ENCODE measurements at places on chromosomes 6 and 20.

DNA sequence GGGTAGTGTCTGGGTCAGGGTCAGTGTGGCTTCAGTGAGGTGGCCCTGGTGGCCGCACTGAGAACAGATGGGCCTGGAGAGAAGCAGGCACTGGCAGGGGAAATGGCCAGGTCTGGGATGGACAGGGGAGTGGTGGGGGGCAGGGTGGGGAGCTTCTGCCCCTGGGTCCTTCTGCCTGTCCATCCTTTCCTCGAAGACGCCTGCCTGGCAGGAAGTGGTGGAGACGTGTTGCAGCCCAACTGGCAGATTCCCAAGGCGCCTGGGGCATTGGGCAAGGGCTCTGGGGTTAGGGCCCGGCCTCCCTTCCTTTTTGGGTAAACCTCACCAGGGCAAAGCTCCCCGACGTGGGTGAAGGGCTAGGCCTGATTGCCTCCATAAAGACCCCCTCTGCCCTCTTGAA, 10.4 kb downstream of the SRC start:
- DNase-seq = peak; percentile 85

DNA sequence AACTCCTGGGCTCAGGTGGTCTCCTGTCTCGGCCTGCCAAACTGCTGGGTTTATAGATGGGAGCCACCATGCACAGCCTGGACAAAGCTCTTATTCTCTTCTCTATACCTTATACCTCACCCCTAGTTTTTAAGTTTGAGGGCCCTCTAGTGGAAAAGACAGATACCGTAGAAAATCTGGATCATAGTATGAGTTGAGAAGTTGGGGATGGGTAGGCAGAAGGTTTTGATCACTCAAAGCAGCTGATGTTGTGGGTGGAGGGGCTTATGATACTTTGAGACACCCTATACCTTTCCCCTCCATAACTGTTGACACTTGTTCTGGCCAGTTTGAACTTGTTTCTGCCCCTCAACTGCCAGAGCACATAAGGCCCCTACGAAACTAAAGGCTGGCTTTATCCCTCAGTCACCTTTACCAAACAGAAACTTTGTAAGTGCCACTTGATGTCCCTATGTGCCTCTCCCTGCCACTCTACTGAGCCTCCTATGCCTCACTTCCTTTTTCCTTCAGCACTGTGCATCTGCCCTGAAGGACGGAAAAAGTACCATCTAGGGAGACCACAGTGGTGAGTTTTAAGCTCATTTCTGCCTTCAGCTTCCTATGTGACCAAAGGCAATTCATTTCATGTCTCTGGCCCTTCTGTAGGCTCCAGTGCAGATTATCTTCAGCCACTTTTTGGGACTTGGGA, 28.6 kb downstream of the RALY start:
- no peak for DNase-seq

- DNase-seq = no peak
These were observed 100.9 kb upstream of the SIM1 start for GRCh38 chr6:100565439-100566104.

DNA sequence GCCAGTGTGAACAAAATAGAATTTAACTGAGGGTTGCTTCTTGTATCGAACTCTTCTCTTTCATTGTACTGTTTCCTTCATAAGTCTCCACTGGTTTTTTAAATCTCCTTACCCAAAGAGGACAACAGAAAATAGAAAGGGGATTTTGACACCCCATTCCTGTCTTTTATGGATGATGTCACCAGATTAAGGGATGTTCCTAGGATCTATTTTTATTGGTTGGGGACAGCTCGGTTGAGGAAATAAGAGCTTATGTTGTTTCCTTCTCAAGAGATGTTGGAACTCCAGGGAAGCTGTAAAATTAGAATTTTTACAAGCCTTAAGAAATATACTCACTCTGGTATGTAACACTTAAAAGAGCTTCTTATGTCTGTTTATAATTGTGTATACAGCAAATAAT, 171.5 kb downstream of the PHF3 start:
- DNase-seq = no peak

DNA sequence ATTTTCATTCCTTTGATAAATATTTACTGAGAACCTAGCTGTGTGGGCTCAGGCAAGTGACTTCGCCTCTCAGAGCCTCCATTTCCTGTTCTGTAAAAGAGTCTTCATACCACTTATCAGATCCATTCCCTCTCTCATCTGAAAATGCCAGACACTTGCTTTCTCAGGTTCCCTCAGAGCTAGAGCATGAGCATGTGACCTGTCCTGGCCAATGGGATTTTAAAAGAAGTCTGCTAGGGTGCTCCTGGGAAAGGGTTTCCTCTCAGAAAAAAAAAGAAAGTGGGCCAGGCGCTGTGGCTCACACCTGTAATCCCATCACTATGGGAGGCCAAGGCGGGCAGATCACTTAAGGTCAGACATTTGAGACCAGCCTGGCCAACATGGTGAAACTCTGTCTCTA, 5.3 kb downstream of the KCNB1 start:
- no peak for DNase-seq

- DNase-seq = no peak
These were observed 261.1 kb upstream of the CITED2 start for GRCh38 chr6:139635401-139636130.

- DNase-seq = peak; percentile 62
These were observed 18.5 kb upstream of the UBR2 start for GRCh38 chr6:42545226-42545773.

DNA sequence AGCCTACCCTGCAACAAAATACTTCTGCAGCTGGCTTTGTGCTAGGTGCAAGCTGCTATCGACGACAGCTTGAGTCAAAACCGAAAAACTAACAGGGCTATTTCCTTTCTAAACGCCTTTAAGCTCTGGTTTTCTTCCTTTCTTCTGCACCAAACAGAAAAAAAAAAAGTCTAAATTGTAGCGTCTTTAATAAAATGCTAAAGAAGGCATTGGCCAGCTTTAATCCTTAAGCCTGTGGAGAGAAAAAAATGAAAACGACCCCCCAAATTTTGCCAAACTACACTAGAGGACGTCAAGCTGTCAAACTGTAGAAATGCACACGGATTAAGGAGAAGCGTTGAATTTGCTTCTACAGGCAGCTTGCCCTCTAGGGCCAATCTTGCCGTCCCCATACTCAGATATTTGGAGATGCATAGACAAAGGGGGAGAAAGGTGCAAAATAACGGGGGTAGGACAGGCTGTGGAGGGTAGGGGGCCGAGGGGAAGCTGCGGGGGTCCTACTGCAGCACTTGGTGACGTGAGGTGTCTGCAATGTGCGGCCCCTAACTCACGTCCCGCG, 1.4 kb upstream of the NRN1 start:
- DNase-seq = no peak

- no peak for DNase-seq
These were observed 19.5 kb upstream of the IER3 start for GRCh38 chr6:30763618-30764489.

DNA sequence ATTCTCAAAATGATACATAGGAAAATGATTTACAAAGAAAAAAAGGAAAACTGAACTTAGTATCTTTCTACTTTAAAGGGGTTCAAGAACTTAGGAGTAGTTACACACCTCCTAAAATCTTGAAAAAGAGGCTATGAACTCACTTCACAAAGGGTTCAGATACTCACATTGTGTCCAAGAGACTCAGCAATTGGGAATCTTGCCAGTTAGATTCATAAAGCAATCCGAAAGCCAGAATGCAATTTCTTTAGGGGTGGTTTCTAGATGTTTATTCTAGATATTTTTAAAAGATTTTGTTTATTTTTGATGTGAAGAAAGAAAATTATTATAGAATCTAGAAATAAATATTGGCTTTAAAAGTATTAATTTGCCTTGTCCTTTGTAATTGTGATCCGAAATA, 1.7 kb upstream of the MYB start:
- no peak for DNase-seq

GRCh38 chr6:66558189-66558588, 851.2 kb upstream of the EYS start:
- DNase-seq = no peak

- DNase-seq = no peak
These were observed 22.1 kb downstream of the NUDT3 start for GRCh38 chr6:34370361-34370760.

- DNase-seq = no peak
These were observed 395.4 kb downstream of the ARHGAP18 start for GRCh38 chr6:129314575-129314974.

- DNase-seq = no peak
These were observed 66.9 kb upstream of the KCNK16 start for GRCh38 chr6:39389484-39389767.

DNA sequence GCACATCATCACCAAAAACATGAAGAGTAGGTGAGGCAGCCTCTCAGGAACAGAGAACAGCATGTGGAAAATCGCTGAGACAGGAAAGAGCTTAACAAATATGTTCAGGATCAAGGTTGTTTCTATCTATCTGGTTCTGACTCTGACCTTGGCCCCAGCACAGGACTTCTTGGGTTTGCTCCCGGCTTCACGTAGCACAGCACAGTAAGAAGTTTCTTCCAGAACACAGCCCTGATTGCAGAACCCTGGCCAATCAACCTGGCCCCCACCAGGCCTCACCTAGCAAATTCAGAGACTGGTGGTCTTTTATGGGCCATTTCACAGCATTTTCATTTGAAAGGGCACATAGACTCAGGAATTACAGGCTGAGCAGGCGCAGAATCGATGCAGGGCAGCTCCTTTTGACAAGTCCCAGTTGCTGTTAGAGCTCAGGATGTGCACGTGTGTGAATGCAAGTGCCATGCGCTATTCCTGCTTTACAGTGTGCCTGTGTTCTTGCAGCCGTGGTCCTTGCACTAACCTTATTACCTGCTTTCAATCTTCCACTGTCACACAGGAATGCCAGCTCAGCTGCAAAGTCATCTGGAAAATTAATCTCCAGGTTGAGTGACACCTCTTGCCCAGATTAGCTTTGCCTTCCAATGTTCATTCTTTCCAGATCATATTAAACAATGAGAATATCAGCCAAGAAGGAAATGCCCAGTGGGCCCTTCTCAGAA, 100.5 kb upstream of the SLC2A12 start:
- DNase-seq = no peak

DNA sequence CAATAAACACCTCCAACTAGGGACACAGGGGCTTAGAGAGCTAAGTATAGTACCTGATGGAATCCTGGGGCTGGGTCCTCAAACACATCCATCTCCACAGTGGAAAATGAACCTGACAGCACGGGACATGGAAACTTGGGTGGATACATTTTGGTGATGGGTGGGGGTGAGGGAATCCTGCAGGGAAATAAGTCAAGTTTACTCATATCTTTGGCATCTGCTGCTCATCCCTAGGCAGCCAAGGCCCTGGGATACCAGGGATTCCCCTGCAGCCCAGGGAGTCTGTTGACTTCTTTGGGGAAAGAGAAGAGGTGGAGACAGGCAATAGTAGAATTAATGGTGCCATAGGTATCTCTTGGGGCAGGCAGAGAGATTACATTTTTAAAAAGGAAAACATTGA, 6.6 kb downstream of the APOBEC2 start:
- no peak for DNase-seq

DNA sequence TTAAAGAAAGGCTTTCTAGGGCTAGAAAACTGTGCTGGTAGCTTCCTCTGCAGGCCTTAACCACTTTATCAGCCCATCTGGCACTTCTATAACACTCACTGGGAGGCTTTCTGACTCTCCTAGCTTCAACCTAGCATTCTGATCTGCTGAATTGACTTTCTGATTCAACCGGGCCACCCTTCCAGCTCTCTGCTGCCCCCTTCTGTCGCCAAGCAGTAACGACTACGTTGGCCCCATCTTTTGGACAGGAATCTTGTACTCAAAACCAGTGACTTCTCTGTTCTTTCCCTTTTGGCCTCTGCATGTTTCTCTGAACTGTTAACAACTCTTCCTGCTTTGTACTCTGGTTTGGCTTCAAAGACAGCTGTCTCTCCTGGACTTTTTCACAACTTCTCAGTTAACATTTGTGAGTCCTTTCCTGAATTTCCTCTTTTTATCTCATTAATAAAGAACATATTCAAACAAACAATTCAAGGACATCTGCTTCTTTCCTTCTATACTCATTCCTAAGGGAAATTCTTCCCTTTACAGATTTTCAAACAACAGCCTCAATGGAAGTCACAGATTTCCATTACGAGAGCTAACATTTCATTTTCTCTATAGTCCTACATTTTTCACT, 43.9 kb upstream of the FAM135A start:
- DNase-seq = peak; percentile 59

DNA sequence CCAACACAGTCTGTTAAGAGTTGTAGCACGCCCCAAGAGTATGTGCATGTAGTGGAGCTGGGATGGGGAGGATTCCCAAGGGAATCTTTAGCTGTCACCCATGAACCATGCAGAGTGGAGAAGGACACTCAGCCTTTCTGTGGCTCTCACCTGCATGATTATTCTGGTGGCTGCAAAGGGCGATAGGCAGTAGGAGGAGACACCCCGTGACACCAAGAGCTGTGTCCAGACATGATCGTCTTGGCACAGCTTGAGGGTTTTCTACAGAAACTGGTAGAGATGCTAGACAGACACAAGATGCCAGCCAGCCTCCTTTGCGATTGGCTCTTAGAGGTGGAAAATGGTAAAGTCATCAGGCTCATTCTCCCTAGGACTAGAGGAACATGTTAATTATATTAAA, 3.1 kb upstream of the CSE1L start:
- DNase-seq = no peak

GRCh38 chr6:108518714-108519576, 41.8 kb upstream of the FOXO3 start:
- no peak for DNase-seq

DNA sequence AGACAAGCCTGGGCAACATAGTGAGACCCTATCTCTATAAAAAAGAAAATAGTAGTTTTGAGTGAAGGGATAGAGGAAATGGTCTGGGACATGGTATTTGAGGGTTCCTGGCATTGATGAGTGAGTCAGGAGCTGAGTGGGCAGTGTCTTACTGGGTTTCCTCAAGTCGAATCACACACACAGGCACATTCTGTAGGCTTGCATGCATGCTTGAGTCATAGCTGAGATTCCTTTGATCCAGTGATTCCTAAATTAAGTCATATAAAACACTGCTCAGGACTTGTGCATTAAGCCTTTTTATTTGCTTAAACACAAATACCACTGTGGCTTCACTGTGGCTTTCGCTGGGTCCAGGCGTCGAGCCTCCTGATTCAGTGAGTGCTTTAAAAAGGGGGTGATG, 71.8 kb upstream of the TMEM181 start:
- no peak for DNase-seq

DNA sequence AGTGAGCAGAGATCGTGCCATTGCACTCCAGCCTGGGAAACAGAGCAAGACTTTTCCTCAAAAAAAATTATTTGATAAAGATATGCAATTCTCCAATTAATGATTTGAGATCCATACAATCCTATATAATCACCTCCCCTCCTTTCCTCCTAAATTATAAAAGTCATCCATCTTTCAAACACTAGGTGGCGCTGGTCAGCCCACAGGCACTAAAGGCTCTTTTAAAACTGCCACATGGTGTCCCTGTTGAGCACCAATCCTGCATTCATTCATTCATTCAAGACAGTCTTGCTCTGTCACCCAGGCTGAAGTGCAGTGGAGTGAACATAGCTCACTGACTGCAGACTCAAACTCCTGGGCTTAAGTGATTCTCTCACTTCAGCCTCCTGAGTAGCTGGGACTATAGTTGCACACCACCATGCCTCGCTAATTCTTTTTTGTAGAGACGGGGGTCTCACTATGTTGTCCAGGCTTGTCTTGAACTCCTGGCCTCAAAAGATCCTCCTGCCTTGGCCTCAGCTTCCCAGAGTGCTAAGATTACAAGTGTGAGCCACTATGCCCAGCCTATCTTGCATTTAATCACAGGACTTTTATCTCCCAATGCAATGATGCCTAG, 58.7 kb upstream of the SLC2A12 start:
- DNase-seq = no peak

- no peak for DNase-seq
These were observed 138.8 kb upstream of the LAMA2 start for GRCh38 chr6:128743974-128744765.

All from lower lobe of right lung (tissue), 2 donors.